NCI-H1694 treated with DMSO at 0.1 percent for 48 hours (cell line): ENCODE measurements at places on chromosomes 16 and 17.

GRCh38 chr17:57876023-57876865 is 26.4 kb upstream of the MRPS23 start:
- DNase-seq, result no peak

DNA sequence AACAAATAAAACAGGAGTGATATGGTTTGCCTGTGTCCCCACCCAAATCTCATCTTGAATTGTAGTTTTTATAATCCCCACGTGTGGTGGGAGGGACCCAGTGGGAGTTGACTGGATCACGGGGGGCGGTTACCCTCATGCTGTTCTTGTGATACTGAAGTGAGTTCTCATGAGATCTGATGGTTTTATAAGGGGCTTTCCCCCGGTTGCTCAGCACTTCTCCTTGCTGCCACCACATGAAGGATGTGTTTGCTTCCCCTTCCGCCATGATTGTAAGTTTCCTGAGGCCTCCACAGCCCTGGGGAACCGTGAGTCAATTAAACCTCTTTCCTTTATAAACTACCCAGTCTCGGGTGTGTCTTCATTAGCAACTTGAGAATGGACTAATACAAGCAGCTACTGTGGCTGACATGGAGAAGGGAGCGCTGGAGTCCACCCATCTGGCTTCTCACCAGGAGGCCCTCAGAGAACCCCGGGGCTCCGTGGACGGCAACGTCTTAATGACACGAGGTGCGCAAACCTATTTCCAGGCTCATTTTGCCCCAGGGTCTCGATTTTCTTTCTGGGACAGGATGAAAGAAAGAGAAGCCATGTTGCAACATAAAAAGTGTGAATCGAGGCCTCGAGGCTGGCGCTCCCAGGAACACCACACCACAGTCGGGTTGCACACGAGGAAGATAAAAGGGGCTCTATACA is 129.5 kb downstream of the DYNLRB2 start:
- DNase-seq, result no peak

GRCh38 chr16:88922114-88922825 is 54.7 kb downstream of the CBFA2T3 start:
- DNase-seq, result no peak

- DNase-seq, result no peak
Measured at GRCh38 chr17:75864448-75864871, 9.3 kb upstream of the WBP2 start.

- DNase-seq, result no peak
Measured at GRCh38 chr16:2845116-2845515, 12.9 kb downstream of the PRSS22 start.

- DNase-seq, result no peak
Measured at GRCh38 chr17:83122834-83123233, 43.4 kb downstream of the METRNL start.

- DNase-seq, result no peak
Measured at GRCh38 chr16:81615833-81616232, 163.3 kb upstream of the PLCG2 start.

GRCh38 chr17:6670999-6671398 is 19.4 kb downstream of the C17orf100 start:
- DNase-seq, result no peak

DNA sequence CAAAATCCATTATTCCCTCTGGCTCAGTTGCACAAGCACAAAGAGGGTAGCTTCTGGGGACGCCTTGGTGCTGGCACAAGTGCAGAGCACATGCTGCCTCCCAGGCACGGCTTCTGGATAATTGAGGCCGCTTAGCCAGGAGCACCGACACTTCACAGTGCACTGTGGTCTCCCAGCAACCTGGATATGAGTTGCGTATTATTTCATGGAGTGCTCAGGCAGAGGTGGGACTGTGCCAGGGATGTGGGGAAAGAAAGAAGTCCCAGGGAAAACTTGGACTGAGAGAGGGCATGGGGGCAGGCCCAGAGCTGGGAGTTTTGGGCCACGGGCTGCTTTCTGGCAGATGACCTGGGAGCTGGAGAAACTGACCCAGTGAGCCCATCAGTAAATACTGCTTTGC is 37.5 kb downstream of the MPRIP start:
- no peak for DNase-seq

DNA sequence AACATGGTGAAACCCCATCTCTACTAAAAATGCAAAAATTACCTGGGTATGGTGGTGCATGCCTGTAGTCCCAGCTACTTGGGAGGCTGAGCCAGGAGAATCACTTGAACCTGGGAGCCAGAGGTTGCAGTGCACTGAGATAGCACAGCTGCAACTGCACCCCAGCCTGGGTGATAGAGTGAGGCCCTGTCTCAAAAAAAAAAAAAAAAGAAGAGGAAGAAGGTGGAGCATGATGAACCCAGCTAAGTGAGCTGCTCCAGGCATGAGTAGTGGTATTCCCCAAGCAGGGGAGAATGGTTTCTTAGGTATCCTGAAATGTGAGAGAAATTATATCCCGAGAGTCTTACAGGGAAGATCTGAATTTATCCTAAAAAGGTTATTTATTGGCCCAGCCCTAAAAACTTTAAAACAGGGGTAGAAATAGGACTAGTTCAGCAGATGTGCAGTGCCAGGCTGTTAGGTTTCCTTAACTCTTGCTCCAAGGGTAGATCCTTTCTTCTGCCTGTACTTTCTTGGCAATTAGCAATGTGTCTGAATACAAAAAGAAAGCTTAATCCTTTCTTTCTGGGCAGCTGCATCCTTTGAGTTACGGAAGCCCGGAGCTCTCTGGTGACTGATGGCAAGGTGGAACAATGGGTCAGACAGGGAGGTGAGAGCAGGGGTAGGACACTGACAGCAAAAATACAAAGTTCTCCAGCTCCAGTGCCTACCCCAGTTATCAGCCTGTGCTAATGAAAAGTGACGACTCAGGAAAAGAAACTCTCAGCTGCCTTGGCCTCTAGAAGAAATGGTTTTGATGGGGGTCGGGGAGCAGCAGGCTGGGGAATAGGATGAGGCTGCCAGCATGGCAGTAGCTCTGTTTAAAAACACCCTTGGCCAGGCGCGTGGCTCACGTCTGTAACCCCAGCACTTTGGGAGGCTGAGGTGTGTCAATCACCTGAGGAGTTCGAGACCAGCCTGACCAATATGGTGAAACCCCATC is 36.5 kb upstream of the TOB1 start:
- DNase-seq, result no peak

DNA sequence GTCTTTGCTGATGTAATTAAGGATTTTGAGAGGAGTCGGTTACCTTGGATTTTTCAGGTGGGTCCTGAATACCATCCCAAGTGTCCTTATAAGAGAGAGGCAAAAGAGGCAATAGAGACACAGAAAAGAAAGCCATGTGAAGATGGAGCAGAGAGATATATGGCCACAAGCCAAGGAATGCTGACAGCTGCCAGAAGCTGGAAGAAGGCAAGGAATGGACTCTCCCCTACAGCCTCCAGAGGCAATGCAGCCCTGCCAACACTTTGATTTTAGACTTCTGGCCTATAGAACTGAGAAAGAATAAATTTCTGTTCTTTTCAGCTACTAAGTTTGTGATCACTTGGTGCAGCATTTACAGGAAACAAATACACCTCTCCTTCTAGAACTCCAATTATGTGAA is 8.2 kb upstream of the RNFT1 start:
- DNase-seq, result no peak

DNA sequence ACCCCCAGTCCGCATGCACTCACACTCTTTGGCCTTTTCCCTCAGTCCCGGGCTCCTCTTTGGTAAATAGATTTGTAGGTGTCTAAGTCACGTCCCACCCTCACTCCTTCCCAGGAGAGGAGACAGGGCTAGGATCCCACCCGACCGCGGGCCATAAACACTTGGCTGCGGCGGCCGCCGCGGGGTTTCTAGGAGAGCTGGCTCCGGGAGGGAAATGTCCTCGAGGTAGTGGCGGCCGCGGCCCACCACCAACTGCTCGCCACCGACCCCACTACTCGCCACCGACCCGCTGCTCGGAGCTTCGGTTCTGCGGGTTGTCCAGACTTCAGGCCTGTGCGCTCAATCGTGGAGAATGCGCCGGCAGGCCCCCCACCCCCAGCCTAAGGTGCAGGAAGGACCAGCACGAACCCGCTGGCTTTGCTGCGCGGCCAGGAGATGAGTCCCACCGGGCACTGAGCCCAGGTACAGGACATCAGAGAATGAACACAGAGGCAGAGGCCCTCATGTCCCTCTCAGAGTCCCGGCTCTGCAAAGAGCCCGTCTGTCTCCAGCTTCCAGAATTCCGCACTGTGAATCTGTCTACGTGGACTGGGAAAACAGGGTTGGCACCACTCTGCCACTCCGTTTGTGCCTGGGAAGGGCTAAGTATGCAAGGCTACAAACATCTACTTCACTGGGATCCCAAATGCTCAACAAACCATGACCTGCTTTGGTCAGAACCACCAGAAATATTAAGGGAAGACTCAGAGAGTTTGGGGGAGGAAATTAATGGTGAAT is 2.5 kb downstream of the PRAC2 start:
- DNase-seq, result no peak

DNA sequence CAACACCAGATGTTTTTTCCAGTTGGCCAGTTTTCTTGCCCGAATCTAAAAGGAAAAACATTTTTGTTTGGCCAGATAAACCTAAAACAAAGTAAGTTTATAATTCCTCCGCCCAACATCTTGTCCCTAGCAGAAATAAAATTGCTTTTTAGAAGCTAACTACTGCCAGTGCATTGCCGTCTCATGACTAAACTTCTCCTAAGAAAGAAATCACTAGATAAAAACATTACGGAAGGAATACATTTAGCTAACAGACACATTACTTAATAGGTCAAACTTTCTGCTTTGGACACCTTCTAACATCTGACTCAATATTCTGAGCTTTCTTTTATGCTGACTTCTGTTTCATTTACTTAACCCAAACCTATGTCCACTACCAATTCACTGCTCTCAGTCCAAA is 36.2 kb downstream of the FBXL20 start:
- no peak for DNase-seq

- DNase-seq, result no peak
Measured at GRCh38 chr17:11742886-11743285, 144.6 kb downstream of the DNAH9 start.

GRCh38 chr17:67475161-67475937 is 98.3 kb downstream of the PITPNC1 start:
- peak; percentile 96 for DNase-seq

DNA sequence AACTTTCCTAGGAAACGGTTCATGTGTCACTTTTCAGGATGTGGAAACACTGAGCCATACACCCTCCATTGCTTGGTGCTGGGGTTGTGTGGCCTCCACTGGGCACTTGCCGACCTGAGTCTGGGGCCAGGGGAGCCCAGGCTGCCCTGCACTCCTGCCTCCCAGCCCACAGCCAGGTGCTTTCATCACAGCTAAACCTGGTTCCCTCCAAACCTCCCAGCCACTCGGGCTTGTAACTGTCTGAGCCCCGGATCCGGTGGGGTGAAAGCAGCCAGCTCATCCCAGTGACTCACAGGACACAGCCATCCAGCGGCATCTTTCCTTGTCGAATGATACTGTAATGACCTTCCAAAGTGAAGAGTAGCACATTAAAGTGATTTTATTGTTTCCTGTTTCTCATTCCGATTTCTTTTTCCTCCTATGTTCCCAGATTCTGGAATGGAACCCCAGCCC is 19.8 kb downstream of the CARHSP1 start:
- DNase-seq, result no peak

DNA sequence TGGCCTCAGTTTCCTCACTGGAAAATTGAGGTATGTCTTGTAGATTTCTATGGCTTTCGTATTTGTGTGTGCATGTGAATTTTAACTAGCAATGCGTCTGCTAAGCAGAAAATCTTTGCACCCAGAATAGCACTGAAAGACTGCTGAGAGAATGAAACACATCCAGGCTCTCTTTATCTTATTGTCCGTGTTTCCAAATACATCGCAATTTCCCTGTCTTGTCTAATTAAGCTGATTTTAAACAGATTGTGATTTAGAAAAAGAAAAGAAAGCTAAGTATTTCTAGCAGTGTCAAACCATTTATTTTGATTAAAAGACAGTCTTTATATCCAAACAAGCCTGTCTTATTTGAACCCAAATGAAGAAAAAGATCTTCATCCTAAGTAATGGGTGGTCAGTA is 168.6 kb downstream of the PMP22 start:
- no peak for DNase-seq

GRCh38 chr17:49573510-49574322 is 2.0 kb upstream of the NXPH3 start:
- DNase-seq, result no peak

DNA sequence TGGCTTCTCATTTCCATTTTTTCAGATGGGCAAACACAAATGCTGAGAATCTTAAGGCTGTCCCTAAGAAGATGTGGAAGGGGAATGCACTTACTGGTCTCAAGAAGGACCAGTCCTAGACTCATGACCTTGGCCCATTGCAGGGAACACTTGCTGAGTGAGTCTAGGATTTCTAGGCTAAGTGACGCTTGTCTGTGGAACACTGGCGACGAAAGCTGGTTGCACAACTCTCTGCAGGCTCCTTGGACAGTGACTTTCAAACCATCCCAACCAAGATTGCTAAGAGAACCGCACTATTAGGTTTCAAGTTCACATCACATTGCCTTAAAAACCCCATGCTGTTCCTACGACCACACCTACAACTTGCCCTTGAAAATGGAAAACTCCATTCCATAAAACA is 174.1 kb downstream of the AXIN2 start:
- no peak for DNase-seq

- no peak for DNase-seq
Measured at GRCh38 chr17:30717291-30718098, 107.0 kb downstream of the CRLF3 start.

DNA sequence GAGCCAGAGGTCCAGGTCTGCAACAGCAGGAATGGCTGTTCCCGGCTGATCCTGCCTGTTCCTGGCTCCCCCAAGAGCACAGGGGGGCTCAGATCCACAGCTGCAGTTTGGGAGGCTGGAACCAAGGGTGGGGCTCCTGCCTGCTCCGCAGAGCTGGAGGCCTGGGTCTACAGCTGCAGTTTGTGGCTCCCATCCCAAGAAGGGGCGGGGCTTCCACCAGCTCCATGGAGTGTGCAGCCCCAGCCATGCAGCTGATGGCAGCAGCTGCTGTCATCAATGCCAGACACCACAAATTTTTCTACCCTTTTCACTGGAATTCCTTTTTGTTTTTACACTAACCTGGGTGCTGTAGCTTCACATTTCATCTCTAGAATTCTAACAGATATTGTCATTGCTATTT is 135.4 kb upstream of the KIF2B start:
- no peak for DNase-seq

- DNase-seq, result no peak
Measured at GRCh38 chr17:74389937-74390679, 22.8 kb downstream of the GPR142 start.

GRCh38 chr17:82497483-82498405 is 21.8 kb upstream of the FOXK2 start:
- DNase-seq, result peak; percentile 51

GRCh38 chr17:42886283-42887176 is 14.1 kb upstream of the G6PC1 start:
- DNase-seq, result no peak
